ENCODE measurements at places on chromosomes 16 and 17.

GRCh38 chr16:85736921-85737320 is 14.0 kb downstream of the C16orf74 start:
- no peak for DNase-seq

DNA sequence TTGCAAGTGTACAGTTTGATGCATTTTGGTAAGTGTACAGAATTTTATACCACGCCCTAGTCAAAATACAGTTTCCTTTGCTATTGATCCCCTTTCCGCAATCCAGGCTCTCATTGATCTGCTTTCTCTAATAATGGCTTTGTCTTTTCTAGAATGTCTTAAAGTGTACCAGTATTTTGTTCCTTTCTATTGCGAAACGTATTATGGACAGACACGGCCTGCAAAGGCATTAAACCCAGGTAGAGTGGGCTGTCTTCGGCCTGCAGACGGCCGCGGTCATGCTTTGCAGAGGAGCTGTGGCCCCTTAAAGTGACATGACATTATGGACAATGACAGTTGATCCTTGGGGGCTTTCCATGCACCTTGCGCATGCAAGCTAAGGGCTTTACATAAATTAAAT is 15.9 kb upstream of the HSBP1 start:
- DNase-seq: no peak

- peak; percentile 49 for DNase-seq
Measured at GRCh38 chr17:51372345-51373004, 112.1 kb downstream of the UTP18 start.

DNA sequence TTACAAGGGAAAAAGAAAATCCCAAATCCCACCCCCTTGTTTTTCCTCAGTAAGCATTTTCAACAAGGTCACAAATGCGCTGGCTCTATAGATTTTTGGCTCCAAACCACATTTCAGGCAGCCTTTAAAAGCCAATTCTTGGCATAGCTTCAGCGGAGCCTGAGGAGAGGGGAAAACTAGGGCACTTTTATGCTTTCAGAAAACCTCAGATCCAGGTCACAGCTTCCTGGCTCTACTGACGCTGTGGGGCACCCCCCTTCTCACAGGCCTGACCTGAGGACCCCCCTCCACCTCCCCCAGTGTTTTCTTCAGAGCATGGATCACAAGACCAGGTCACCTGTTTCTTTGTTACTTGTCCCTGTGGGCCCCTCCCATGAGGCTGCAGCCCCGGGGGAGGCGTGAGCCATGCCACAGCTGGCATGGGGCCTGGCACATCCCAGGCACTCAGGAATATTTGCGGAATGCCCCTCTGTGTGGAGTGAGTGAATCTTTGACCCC is 30.1 kb upstream of the MTSS2 start:
- DNase-seq: no peak

GRCh38 chr16:54194334-54194743 is 92.2 kb downstream of the IRX3 start:
- no peak for DNase-seq

GRCh38 chr17:16241906-16242399 is 24.9 kb downstream of the PIGL start:
- no peak for DNase-seq

DNA sequence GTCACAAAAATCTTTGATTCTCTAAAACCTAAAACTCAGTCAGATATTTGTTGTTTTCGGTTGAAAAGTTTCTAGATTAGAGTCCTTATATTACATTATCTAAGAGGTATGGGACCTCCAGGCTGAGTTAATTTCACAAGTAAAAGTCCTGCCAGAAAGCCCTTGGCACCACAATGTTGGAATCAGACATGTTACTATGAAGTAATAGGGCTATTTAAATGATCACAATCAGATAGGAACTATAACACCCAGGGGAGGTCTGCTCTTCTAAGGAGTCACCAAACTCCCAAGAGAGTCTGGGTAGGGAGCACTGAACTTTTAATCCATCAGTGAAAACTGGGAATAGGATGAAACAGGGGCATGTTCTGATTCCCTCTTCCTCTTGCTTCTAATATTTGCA is 54.2 kb downstream of the WIPI1 start:
- DNase-seq: no peak

- DNase-seq: no peak
Measured at GRCh38 chr16:55566432-55567175, at the start of gene CAPNS2. CAPNS2 (plus strand) TSS chr16:55566684; CDS start chr16:55566757, 73 bp downstream.

GRCh38 chr17:78532922-78533640 is 44.1 kb downstream of the DNAH17 start:
- peak; percentile 17 for DNase-seq

DNA sequence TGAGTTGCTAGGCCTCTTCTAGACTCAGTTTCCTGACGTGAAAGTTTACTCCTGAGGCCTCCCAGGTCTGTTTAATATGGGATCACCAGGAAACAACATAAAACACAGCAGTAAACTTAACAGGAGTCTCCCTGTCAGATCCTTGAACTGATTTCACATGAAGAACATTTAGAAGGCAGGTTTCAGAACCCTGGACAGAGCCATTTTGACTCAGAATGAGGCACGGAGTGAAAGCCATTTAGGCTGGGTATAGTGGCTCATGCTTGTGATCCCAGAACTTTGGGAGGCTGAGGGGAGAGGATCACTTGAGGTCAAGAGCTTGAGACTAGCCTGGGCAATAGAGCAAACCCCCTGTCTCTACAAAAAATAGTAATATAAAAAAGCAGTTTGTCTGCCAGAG is 289.1 kb downstream of the CA10 start:
- DNase-seq: no peak

GRCh38 chr16:58882292-58882691 is 148.2 kb upstream of the GOT2 start:
- no peak for DNase-seq

DNA sequence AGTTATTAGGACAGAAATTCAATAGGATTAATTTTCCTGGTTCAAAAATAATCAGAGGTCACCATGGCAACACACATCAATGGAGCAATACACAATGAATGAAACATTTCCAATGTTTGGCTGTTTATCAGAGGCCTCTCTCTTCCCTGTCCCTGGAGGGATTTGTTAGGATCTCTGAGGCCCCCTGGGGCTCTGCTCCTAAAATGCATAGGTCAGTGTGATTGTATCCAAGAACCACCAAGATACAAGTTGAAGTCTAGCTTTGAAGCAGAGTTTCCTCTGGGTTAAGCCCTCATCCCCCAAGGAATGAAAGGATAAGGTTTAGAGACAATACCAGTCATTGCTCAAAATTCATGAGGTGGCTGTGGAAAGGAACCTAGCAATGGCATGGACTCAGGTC is 561.2 kb upstream of the C16orf82 start:
- DNase-seq: no peak

DNA sequence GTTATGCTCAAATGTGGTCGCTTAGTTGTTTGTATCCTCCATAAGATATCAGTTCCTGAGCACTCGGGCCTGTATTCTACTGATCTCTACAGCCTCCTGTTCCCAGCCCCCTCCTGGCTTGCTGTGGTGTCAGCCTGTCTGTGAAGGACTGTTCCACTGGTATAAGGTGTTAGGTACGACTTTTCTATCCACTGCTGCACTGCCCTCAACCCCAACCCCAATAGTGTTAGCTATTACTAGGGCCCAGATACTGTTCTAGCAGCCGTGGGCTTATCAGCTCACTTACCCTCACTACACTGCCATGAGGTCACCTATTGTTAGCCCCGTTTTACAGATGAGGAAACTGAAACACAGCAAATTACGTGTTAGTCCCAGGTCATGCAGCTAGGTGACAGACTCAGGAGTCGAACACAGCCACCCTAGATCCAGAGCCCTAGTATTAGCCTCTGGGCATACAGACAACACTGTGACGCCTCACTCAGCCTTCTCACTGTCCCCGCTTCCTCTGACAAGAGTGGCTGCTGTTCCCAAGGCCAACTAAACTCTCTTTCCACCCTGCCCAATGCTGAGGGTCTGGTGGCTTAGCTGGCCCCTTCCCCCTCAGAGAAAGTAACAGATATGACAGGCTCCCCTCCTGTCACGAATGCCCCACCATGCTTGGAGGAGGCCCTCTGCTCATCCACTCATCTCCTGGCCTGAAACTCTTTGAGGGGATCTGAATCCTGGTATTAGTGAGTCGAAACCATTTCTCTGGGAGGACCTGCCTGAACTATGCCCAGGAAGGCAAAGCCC is 25.6 kb upstream of the ZNF652 start:
- peak; percentile 35 for DNase-seq

DNA sequence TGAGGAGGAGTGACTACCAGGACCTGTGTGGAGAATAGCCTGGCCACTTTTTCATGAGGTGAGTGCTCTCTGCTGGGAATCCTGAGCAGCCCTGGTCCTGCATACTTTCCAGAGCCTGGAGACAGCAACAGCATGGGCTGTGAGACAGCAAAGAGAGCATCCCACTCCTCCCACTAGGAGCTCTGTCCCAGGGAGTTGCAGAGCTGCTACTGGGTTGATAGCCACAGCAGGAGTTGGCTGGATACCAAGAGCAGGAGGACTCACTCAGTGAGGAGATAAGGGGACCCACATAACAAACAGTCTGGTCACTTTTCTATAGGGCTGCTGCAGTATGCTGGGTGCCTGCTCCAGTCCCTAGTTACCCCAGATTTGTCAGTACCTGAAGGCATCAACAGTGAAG is 439.3 kb upstream of the CDH8 start:
- no peak for DNase-seq

GRCh38 chr16:13521356-13521755 is 398.6 kb upstream of the ERCC4 start:
- DNase-seq: no peak

DNA sequence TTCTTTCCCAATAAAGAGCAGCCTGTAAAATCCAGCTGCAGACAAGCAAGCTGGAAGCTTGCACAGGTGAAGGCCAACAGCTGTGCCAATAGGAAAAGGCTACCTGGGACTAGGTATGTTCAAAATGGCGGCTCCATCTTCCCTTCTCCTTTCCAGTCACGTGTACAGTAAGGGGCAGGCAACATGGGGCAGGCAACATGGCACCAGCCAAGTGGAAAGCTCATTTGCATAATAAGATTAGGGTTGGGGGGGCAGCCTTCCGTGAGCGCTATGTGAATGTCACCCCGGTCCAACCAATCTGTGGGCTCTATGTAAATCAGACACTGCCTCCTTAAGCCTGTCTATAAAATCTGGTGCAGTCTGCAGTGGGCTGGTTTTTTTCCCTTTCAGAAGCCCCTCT is 31.3 kb downstream of the TVP23A start:
- no peak for DNase-seq

GRCh38 chr16:65994291-65994690 is 372.2 kb upstream of the CDH5 start:
- no peak for DNase-seq

GRCh38 chr17:4127555-4127954 is 15.3 kb downstream of the ZZEF1 start:
- no peak for DNase-seq

DNA sequence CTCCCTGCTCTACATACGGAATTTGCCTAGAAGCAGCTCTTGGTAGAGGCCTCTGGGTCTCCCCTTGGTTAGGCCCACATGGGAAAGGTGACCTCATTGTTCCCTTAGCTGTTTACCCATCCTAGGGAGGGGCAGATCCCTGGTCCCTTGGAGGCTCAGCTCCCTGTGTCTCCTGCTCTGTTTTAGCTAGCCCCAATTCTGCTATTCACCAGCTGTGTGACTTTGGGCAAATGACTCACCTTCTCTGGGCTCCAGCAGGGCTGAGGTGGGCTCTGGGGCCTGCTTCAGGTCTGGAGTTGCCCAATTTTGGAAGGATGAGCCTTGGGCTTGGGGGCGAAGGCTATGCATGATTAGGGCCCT is 3.9 kb downstream of the ABCC3 start:
- no peak for DNase-seq

- DNase-seq: no peak
Measured at GRCh38 chr16:9151597-9151996, 60.2 kb downstream of the HAPSTR1 start.

- peak; percentile 42 for DNase-seq
Measured at GRCh38 chr17:73722165-73722564, 77.9 kb upstream of the SDK2 start.

DNA sequence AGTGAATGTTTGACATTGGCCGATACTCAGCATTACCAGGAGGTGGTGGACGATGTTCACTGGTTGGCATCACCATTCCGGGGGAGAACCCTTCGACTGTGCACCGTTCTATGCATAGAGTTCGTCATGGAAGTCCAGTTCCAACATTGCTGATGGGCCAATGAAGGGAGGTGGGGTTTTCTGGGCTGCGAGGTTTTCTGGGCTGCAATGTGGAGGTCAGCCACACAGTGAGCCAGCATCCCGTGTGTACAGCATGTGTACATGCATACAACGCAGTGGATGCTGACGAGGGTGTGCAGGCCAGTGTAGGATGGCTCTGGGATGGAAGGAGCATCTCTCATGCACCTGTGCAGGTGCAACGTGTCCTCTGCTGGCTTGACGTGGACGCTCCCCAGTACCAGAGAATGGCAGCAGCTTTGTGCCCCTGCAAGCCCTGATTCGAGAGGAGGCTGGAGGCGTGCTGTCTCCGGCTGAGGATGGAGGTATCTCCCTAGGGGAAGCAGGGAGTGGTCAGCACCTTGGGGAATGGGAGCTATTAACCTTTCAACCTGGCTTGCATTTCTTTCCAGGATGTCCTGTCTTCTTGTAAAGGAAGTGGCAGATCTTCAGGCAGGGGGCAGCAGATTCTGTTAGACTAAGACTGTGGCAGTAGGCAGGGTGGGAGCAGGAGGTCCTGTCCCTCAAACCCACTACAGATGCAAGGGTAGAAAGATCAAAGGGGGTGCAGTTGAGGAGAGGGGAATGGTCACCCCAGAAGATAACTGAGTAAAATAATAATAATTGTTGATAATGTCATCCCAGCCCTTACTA is 98.2 kb downstream of the CYLD start:
- DNase-seq: no peak

GRCh38 chr17:76732734-76733617 is 4.2 kb downstream of the SRSF2 start:
- no peak for DNase-seq

- no peak for DNase-seq
Measured at GRCh38 chr17:39271546-39271945, 45.8 kb upstream of the STAC2 start.

DNA sequence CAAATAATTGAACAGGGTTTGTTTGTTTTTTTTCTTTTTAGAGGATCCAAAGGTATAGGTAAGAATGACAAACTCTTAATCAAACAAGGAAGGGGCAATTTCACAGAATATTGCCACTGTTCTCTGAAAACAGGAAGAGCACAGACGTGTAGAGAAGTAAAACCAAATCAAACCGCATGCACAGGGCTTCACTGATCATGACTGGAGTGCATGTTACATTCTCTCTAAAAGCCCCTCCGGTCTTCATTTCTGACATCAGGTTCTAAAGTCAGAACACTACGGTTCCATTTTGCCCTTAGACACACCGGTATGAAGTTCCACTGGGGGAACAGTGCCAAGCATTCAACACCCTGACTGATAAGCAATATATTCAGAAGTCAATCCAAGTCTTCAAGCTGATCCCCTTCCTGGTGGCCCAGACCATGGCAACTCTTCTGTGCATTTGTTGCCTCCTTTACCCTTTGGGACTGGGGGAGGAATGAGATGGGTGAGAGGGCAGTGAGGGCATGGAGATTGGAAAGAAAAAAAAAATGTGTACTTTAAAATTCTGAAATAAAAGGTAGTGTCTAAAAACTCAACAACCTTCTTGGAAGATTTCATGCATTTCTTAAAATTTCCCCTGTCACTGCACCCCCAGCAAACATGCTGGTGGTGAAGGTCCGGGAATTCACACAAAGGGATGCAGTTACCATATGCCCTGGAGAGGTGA is 1.4 kb downstream of the MMD start:
- peak; percentile 60 for DNase-seq

GRCh38 chr16:15398618-15399316 is 3.2 kb downstream of the MPV17L start:
- DNase-seq: no peak

GRCh38 chr16:67613808-67614207 is 31.1 kb upstream of the CARMIL2 start:
- DNase-seq: no peak

GRCh38 chr17:72985882-72986720 is 106.4 kb downstream of the SLC39A11 start:
- peak; percentile 47 for DNase-seq
